Activated CD4-positive, alpha-beta memory T cell treated with anti-CD3 and anti-CD28 coated beads, Interleukin-2, amount 10 ng/mL, durations not matched to agents 7 days and 5 days (primary cell): ENCODE measurements at places on chromosomes 2 and 18. TPM values are rescaled to one million over a fixed set of nuclear protein-coding genes. Genes with fewer than 3 reads are reported as not detected.

DNA sequence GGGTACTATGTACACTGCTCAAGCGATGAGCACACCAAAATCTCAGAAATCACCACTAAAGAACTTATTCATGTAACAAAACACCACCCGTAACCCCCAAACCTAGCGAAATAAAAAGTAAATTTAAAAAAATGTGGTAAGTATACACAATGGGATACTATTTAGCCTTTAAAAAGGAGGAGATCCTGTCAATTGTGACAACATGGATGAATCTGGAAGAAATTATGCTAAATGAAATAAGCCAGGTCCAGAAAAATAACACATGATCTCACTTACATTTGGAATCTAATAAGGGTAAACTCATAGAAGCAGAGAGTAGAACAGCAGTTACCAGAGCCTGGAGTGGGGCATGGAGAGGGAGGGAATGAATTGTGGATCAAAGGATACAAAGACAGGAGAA is 98.5 kb upstream of the SPATS2L start:
- no peak for DNase-seq

- no peak for DNase-seq
These were observed 100.6 kb downstream of the CDK15 start for GRCh38 chr2:201906777-201907562.

GRCh38 chr2:109674894-109675534 is 60.9 kb downstream of the SOWAHC start:
- DNase-seq, result no peak

- DNase-seq, result no peak
These were observed 20.0 kb downstream of the SP140L start for GRCh38 chr2:230346921-230347533.

- DNase-seq, result no peak
These were observed 566.6 kb upstream of the DSEL start for GRCh38 chr18:68083131-68083530.

- no peak for DNase-seq
These were observed 94.9 kb downstream of the MALT1 start for GRCh38 chr18:58766164-58766563.

DNA sequence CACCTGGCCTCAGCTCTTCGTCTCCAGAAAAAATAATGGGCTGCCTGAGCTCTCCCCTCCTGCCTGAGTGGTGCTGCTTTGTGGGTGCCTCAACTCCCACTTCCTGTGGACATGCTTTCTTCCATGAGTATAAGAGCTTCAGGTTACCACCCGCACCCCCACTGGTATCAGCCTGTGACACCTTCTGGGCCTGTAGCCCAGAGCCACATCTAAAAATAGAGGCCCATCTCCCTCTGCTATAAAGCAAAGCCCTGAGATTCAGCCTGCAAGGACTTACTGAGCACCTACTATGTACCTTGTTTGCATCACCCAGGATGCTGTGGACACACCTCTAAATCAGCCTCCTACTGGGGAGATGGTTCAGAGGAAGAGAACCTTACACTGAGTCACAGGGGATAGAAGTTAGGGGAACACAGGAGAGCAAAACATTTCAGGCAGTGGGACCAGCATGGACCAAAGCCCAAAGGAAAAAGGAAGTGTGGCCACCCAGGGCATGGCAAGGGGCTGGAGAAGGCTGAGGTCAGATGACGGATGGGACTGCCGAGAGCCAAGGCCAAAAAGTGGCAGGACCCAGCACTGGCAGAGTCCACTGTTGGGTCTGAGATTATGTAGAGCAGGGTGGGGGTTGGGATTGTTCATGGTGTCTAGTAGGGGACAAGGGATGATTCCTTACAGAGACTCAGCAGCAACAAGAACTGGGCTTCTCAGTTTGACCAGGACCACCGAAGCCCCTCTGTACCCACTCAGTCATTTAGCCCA is 123.7 kb upstream of the PPP1CB start:
- DNase-seq, result no peak

DNA sequence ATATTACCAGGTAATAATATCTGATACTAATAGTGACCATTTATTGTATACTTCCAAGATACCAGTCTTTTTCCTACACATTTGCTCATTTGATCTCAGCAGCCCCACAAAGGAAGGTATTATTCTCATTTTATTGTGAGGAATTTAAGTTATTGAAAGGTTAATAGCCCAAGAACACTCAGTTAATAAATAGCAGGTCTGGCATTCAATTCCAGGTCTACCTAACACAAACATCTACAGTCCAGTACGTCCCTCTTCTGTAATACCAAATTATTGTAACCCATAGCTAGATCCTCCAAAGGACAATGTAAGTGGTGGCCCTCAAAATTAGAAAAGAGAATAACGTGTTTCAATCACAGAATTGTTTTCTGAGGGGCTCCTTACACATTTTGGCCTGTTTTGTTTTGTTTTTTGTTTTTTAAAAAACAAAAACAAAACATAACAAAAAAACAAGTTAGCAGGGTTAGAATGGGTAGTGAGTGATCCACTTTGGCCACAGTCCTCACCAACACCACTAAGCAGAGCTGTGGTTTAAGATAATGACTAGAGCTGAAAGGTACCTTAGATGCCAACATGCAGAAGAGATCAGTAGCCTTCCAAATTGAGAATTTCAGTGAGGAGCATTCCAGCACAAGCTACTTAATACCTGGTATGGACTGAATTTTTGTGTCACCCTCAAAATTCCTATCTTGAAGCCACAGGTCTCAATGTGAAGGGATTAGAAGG is 137.5 kb downstream of the DYM start:
- DNase-seq, result no peak

DNA sequence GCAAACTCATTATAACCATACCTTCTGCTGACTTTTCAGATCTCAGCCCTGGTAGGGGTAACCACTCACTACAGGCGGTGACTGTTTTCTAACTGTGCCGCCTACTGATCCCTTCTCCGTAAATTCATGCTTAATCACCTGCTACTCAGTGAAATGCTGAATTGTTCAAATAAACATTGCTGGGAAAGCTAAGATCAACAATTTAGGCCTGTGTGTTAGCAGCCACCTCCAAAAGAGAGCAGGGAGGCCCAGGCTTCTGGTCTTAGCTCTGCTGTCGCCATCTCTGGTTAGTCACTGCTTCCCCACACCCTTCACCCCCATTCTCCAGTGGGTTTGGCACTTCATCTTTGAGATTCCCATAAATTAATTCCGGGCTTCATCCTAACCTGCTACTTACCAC is 21.8 kb upstream of the NT5C1B start:
- DNase-seq, result no peak

DNA sequence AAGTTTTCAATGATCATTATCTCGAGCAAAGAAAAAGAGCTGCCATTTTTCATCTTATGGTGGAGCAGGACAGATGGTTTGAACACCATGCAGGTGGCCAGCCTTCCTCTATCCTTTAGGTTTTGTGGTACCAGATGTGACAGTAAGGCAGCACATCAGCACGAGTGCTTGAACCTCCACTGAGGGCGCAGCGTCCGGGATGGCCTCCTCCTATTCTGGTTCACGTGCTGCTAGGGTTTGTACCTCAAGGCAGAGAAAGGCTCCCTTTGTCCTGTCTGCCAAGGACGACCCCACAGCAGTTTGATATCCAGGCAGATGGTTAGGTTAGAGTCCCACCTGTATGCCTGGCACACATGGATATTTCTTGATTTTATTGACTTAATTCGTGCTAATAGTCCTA is 50.2 kb downstream of the DCDC2C start:
- DNase-seq, result no peak

DNA sequence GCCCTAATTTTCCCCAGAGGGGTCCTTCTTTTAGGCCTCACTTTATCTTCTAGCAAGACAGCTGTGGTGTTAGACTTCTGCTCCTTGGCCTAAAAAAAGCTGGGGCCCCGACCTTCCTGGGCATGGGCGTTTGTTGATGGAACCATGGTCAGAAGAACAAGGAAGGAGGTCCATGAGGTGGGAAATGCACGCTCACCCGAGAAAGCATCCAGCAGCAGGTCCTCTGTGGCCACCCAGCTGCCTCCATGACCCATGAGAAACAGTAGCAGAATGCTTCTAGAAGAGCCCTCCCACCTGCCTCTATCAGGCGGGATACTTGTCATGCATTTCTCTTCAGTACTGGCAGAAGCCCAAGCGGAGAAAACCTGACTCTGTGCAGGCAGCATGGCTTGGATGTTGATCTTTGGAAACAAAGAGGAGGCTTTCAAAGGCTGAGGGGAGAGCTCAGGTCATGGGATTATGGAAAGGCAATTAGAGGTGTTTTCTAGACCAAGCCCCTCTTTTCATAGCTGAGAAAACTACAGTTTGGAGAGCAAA is 249.1 kb downstream of the FAM210A start:
- no peak for DNase-seq

The SERPINB11 gene
- total RNA-seq, result not detected

GRCh38 chr18:60372596-60372995 is at the start of gene MC4R:
Gene MC4R (minus strand): TSS chr18:60372775. CDS start chr18:60372349, 426 bp downstream.
- DNase-seq, result no peak

The LOXL3 gene
- total RNA-seq, result 0.60 TPM

The SATB2 gene
- total RNA-seq, result 0.13 TPM

DNA sequence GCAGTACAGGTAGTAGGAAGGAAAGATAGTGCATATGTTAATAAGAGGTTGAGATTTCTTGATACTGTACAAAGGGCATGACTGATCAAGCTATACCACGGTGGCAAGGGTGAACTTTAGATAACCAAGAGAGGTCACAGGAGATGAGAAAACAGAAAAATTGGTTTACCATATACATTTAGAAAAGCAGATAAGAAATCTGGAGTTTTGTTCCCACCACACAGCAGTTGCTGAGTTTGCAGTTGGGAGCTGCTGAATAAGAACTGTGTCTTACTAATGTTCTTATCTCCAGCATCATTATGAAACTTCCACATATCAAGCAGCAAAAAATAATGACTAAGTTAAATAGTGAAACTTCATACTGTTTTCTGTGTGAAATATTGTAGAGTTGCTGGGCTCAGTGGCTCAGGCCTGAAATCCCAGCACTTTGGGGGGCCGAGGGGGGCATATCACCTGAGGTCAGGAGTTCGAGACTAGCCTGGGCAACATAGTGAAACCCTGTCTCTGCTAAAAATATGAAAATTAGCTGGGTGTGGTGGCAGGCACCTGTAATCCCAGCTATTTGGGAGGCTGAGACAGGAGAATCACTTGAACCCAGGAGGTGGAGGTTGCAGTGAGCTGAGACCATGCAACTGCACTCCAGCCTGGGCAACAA is 12.0 kb upstream of the IMPACT start:
- DNase-seq, result peak; percentile 30

The GKN2 gene
- total RNA-seq, result not detected

DNA sequence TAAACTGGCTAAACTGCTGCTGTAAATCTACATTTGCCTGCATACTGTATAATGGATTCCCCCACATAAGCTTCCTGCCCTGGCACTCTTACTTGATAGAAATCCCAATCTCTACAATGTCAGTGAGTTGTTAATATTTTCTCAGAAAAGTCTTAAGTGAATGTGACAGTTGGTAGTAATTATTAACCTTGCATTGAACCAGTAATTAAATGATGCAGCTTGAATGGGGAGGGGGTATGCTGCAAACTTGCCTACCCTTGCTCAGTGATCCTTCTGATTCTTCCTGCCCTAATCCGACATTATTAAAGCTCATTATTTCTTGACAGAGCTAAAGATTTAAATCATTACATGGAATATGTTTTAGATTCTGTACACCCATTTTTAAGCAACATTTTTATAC is 119.0 kb upstream of the CDH7 start:
- no peak for DNase-seq

DNA sequence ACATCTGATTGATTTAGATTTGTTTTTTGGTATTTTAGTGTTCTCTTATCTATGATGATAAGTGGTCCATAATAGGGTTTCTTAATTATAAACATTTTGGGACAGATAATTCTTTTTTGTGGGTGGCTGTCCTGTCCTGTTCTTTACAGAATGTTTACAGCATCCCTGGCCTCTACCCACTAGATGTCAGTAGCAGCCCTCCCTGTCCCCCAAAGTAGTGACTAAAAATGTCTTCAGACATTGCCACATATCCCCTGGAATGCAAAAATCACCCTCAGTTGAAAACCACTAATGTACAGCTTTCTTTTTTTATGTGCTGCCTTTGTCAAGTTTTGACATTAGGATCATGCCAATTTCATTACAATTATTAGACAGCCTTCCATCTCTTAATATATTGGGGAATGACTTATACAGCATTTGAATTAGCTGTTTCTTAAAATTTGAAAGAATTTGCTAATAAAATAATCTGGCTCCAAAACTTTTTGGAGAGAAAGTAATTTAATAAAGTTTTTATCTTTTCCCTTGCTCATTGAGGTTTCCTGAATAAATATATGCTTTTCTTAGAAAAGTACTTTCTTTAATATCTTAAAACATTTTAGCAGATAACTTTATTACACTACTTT is 19.5 kb downstream of the WIPF1 start:
- DNase-seq, result peak; percentile 57

The RHBDD1 gene
- 43.0 TPM for total RNA-seq

GRCh38 chr2:54088719-54089118 is 26.7 kb upstream of the ACYP2 start:
- no peak for DNase-seq

The MBP gene
- total RNA-seq, result 95.3 TPM

The RIT2 gene
- total RNA-seq, result not detected

DNA sequence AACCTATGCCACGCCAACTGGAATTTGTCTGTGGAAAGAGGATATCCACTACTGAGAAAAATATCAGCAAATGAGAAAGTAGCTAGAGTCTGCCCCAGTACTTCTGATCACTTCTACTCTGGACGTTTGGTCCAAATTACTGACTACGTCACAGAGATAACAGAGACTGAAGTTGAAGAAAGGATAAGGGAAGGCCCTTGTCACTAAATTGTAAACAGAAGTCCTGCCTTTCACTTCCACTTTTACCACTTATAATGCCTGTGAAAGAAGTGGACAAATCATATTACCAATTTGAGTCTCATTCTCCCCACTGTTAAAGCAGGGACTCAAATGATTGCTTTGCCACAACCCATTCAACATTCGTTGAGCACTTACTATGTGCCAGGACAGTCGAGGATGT is 173.9 kb upstream of the ERBB4 start:
- no peak for DNase-seq

DNA sequence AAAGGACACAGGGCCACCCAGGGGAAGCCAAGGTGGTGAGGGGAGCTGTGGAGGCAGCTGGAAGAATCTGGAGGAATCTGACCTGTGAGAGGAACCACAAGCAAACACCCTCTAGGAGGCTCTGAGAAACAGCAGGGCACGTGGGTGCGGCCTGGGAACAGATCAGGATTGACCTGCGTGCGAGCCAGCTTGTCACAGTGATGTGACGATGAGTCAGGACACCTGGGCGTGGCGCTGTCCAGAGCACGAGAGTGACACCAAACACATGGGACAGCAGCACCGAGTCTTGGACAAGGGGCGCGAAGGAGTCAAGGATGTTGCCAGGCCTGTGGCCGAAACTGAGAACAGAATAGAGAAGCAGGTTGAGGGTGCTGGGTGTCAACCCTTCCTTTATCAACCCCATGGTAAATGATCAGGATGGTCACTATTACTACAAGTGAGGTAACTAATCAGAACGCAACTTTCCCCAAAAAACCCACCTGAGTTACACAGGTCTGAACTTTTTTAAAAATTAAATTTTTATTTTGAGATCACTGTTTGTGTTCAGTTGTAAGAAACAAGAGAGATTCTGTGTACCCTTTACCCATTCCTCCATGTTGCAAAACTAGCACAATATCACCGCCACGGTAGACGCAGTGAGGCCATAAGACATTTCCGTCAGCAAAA is 637 bp upstream of the SFT2D3 start:
- no peak for DNase-seq
